ENCODE measurements at places on chromosomes 4 and X.
A peak's percentile ranks its signal among the peaks of the same experiment; 100 is the strongest.

GRCh38 chrX:40170830-40171512 lies 73.2 kb upstream of the BCOR start:
- no peak for DNase-seq

- no peak for DNase-seq
Observed at GRCh38 chr4:47933840-47934239, 19.5 kb upstream of the NFXL1 start.

- no peak for DNase-seq
Observed at GRCh38 chr4:128371876-128372275, 84.3 kb upstream of the PGRMC2 start.

DNA sequence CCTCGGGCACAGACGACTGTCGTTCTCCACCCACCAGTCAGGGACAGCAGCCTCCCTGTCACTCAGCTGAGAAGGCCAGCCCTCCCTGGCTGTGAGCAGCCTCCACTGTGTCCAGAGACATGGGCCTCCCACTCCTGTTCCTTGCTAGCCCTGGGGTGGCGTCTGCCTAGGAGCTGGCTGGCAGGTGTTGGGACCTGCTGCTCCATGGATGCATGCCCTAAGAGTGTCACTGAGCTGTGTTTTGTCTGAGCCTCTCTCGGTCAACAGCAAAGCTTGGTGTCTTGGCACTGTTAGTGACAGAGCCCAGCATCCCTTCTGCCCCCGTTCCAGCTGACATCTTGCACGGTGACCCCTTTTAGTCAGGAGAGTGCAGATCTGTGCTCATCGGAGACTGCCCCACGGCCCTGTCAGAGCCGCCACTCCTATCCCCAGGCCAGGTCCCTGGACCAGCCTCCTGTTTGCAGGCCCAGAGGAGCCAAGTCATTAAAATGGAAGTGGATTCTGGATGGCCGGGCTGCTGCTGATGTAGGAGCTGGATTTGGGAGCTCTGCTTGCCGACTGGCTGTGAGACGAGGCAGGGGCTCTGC lies 7.9 kb upstream of the MSANTD1 start:
- DNase-seq, result no peak

DNA sequence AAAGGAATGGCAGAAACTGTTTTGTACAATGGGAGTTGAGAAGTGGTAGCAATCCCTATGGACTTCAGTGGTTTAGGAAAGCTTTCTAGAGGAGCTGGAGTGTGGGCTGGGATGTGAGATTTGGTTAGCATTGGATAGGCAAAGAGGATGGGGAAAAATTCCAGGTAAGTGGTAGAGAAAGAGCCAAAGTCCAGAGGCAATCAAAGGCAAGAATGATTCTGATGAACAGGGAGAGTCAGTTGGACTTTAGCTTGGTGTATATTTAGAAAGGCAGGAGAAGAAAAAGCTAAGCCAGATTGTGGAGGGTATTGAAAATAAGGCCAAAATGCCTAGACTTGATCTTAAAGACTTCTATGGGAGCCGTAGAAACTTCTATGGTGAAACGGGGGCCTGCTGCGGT lies 3.7 kb upstream of the VSIG4 start:
- no peak for DNase-seq

DNA sequence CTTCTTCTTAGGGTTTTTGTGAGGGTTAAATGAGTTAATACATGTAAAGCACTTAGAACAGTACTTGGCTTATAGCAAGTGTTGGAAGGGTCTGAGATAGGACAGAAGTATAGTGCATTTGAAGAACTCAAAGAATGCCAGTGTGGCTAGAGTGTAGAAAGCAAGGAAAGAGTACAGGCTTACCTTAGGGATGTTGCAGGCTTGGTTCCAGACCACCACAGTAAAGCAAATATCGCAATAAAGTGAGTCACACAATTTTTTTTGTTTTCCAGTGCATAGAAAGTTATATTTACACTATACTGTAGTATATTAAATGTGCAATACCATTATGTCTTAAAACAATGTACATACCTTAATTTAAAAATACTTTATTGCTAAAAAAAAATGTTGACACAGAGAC lies 41.3 kb downstream of the KIF4A start:
- no peak for DNase-seq

GRCh38 chrX:72394518-72395170 lies 88.9 kb upstream of the CITED1 start:
- DNase-seq, result peak; percentile 51

Measured in brain microvascular endothelial cell (primary cell).